ENCODE measurements at places on chromosomes 2 and 18.

- DNase-seq = no peak
These were observed 44.5 kb downstream of the RPE start for GRCh38 chr2:210046851-210047500.

- DNase-seq = peak; percentile 44
These were observed 19.1 kb downstream of the SH2D6 start for GRCh38 chr2:85437488-85438200.

DNA sequence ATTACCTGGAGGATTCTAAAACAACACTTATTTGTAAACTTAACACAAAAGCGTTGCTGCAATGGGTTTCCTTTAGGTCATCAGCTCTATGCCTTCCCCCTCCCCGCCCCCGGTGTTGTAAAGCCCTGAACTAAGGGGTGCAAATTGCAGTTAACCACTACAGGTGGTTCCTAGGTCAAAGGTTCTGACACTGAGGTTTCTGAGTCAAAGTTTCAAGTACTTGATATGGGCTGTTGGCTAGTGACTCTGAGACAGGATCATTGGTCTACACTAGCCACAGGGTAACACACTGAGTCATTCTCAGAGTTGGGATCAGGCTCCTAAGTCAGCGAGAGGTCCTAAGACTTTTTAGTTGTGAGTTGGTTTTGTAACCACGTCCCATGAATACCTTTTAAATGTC is 15.4 kb downstream of the IL1B start:
- DNase-seq = no peak

GRCh38 chr2:101820519-101820918 is 123.0 kb downstream of the MAP4K4 start:
- DNase-seq = no peak

- DNase-seq = no peak
These were observed 70.6 kb downstream of the ALK start for GRCh38 chr2:29850794-29851193.

DNA sequence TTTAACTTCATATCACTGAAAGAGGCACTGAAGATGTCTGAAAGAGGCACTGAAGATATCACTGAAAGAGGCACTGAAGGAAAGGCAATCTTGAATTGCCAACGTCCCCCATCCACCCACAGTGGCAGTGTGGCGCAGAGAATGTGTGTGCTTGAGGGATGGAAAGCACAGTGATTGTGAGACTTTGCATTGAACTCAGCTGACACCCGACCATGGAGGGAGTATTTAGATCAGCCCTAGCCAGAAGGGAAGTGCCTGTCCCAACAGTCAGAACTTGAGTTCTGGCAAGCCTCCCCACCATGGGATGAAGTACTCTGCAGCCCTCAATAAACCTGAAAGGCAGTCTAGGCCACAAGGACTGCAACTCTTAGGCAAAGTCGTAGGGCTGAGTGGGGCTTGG is 33.8 kb downstream of the MAP4K3 start:
- DNase-seq = no peak

GRCh38 chr2:238295144-238296112 is 7.0 kb upstream of the PER2 start:
- no peak for DNase-seq

GRCh38 chr18:9918016-9918680 is 4.3 kb downstream of the VAPA start:
- DNase-seq = no peak

DNA sequence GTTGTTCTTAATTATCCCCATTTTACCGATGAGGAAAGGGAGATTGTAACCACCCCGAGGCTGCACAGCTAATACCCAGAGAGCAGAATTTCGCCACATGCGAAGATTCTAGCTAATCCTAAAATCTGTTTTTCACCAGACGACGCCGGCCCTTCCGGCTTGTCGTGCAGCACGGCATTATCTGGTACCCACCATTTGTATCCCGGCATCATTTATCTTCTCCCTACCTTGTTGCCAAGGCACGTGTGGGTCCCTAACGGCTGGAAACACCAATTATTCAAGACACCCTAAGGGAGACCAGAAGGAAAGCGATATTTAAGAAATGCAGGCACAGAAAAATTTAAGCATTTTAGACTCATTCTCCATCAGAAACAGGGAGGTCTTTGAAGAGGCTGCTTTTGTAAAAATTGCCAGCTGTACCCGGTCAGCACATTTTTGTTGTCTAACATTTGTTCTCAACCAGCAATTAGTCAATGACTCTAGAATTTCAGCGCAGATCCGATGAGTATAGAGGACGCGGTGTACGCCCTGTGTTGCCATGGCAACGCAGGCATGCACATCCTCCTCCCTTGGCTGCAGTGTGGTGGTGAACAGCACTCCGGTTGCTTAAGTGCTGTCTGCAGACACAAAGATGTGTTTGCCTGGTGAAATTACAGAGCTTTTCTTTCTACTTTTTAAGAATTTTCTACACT is 111.6 kb downstream of the AGAP1 start:
- DNase-seq = no peak

DNA sequence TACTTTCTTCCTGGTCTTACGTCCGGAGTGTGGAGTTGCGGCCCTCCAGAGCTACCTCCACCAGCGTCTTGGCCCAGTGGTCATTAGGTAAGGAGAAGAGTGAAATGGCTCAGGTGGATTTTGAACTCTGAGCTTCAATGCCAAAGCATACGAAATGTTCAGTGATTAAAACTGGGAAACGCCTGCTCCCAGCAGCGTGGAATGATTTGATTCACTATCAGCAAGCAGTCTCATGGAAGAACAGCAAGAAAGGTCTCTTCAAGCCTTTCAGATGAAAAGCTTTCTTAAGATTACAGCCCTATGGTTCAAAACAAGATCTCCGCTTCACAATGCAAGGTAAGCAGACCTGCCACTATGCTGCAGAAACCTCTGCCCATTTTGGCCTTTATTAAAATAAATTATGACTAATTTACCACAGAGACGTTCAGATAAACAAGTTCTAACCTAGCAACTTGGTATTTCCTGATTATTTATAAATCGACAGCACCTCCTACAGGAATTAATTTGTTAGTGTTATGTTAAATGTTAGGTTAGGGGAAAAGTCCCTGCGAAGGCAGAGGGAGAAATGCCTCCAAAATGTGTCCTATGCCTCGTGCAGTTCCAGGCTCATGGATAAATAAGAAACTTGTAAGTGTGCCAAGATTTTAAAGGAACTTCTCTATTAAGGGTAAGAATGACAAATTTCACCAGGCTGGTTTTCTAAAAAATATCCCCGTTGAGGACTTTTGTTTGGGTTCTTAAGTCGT is 10.1 kb downstream of the SP9 start:
- no peak for DNase-seq

- DNase-seq = no peak
These were observed 143.0 kb downstream of the RAD51AP2 start for GRCh38 chr2:17375262-17375661.

GRCh38 chr2:136497709-136498108 is 267.6 kb upstream of the THSD7B start:
- no peak for DNase-seq

- no peak for DNase-seq
These were observed 111.9 kb upstream of the DTNA start for GRCh38 chr18:34598120-34598635.

GRCh38 chr2:134244086-134244485 is 9.8 kb upstream of the MGAT5 start:
- DNase-seq = no peak

DNA sequence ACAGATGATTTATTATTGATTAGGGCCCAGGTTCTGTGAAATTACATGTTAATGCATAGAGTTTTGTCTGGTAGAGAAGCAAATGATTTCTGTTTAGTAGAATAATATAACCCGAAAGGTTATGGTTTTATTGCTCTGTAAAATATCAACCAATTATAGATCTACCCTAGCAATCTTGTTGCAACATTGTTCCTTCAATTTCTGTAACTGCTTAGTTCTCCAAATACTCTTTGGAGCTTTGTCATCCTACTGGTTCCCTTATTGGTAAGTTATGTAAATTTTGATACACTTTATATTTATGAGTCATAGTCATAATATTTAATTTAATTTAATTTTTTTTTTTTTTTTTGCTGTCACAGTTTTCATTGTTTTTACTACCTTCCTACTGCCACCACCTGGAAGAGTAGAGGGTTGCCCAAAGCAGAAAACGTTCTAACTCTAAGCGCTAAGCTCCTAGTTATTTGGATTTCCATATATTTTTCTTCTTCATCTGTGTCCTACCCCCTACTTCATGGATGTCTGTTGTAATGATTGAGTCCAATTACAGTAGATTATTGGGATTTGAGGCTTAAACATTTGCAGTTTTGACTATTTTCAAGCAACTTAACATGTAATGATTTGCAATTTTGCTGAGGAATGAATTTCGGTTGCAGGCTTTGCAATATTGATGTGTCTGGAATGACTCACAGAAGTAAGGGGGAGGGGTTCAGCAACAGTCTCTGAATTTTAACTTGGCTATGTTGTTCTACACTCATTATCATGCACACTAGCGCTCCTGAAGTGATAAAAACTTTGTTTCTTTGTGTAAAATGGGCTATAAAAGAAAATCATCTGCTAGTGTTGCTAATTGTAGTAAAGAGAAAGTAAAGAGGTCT is 51.1 kb downstream of the NABP1 start:
- no peak for DNase-seq

DNA sequence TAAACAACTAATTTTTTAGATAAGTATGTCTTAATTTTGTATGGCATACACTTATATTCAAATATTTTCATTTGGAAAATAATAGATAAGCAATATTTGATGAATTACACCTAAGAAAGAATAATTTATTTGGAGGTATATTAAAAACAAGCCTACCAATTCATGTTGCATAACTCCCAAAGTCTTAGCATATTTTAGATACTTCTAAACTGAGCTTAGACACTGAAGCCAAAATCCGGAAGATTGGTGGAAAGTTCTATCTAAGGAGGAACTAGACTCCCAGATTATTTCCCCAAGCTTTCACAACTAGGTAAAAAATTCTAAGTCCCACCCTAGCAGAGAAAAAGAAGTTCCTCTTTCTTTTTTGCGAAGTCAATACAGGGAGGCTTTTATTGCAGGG is 221.0 kb upstream of the MMADHC start:
- no peak for DNase-seq

DNA sequence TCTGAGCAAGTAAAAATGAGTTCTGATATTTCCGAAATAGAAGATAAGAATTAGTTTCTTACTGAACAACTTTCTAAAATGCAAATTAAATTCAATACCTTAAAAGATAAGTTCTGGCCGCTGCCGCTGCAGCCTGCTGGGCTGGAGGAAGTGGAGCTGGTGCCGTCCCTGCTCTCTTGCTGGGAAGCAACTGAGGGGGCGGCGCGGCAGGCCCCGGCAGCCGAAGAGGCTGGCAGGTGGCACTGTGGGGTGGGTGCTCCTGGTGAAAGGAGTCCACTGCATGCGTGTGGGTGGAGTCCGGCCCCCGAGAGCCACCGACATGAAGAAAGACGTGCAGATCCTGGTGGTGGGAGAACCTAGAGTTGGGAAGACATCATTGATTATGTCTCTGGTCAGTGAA is 89.5 kb upstream of the ZNF519 start:
- DNase-seq = no peak

- DNase-seq = no peak
These were observed 20.0 kb upstream of the MTCL1 start for GRCh38 chr18:8685141-8685913.

GRCh38 chr2:237931205-237931721 is 35.6 kb upstream of the UBE2F start:
- no peak for DNase-seq

DNA sequence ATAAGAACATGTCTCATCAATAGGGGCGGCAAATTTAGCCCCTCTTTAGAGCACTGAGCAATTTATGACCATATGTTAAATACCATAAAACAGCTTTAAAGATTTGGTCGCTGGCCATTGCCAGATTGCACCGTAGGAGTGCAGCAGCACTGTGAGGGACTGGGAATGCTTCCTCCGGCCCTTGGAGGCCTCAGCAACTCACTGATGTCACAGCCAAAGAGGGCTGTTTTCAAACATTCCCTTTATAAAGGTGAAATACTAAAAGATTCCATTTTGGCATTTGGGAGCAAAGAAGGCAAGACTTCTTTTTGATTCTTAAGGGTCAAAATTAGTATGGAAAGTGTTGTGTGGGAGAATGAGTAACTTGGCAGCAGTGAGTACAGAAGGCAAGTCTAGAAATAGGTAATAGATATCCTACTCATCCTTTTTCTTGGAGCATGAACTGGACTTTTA is 63.7 kb downstream of the BABAM2 start:
- DNase-seq = no peak

- no peak for DNase-seq
These were observed 857 bp upstream of the CROCC2 start for GRCh38 chr2:240905176-240905781.

DNA sequence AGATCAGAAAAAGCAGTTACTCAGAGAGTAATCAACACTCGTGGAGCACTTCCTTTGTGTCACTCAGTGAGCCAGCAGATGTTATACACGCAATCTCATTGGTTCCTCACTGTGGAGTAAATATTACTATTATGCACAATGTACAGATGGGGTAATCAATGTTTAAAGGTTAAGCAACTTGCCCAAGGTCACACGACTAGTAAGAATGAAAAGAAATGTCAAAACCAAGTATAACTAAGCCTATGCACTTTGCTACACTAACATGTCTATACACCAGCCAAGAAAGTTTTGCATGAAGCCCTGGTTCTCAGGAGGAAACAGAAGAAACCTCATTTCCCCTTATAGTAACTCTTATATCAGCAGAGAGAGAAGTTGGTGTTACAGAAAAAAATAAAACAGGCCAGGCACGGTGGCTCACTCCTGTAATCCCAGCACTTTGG is 5.4 kb downstream of the METTL21A start:
- DNase-seq = no peak

DNA sequence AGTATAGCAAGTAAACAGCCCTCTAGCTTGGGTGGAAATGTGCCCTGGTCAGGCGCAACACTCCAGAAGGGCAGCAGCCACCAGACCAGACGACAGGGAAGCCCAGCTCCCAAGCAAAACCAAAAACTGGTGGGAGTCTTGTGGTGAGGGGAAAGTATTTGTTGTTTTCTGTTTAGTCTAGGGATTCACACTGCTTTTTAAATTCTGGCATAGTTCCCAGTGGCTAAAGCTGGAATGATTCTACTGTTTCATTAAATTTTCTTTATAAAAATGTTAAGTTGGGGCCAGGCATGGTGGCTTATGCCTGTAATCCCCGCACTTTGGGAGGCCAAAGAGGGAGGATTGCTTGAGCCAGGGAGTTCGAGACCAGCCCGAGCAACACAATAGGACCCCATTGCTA is 38.5 kb downstream of the MERTK start:
- no peak for DNase-seq

DNA sequence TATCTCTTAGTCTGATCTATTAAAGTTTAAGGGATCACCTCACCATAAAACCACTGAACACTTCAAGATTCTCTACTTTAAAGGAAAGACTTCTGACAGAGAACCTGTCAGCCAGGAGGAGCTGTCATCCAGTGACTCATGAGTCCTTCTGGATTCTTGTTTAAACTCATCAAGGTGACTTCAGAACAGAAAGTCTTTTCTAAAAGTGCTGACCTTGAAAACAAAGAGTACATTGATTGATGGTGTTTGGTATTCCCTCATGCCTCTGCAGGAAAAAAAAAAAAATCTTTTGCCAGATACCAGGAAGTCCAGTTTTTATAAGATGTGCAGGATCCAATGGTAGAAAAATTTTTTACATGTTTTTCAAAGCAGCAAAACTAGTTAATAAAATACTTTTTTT is 12.3 kb downstream of the DSG2 start:
- DNase-seq = no peak

GRCh38 chr2:221310730-221311129 is 261.4 kb downstream of the EPHA4 start:
- DNase-seq = no peak

Measured in stimulated activated CD8-positive, alpha-beta memory T cell treated with anti-CD3 and anti-CD28 coated beads, Interleukin-4, amount 100 ng/mL, for 1 hour (primary cell).